Calu3 (cell line): ENCODE measurements at places on chromosomes 5 and 9. TPM values are rescaled to one million over a fixed set of nuclear protein-coding genes. Genes with fewer than 3 reads are reported as not detected.
A peak's percentile ranks its signal among the peaks of the same experiment; 100 is the strongest.

- H3K27me3 ChIP-seq, result no peaks in the 10 kb centered on the region
- H3K4me1 ChIP-seq, result no peaks in the 10 kb centered on the region
- DNase-seq, result no peak
- H3K27ac ChIP-seq, result no peak overlapping the region
- no peak overlapping the region for H3K4me3 ChIP-seq
These were observed 125.6 kb downstream of the ARL15 start for GRCh38 chr5:54184806-54185205.

DNA sequence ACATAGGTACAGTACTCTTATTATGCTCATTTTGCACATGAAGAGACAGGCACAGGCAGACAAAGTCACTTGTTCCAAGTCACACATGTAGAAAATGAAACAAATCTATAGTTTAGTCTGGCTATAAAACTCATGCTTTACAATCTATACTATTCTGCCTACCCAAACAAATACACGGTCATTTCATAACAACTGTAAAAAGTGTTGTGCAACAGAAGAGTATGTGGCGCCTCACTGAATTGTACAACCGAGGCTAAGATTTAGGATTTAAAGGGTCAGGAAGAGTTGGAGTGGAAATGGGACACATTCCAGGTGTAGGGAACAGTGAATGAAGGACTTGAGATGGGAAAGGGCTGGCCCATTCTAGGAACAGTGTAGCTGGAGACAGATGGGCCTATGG lies 82.9 kb upstream of the TRIO start:
- H3K36me3 ChIP-seq, result no peaks in the 10 kb centered on the region
- H3K4me3 ChIP-seq, result no peak overlapping the region

Gene TSPAN17
- total RNA-seq, result 66.3 and 67.7 TPM in 2 replicates

Gene NSUN2
- 90.7 and 91.2 TPM in 2 replicates for total RNA-seq

GRCh38 chr9:120080849-120081248 lies 499.1 kb downstream of the CDK5RAP2 start:
- no peaks in the 10 kb centered on the region for H3K4me1 ChIP-seq
- DNase-seq, result no peak
- H3K36me3 ChIP-seq, result no peaks in the 10 kb centered on the region
- H3K4me3 ChIP-seq, result no peak overlapping the region

DNA sequence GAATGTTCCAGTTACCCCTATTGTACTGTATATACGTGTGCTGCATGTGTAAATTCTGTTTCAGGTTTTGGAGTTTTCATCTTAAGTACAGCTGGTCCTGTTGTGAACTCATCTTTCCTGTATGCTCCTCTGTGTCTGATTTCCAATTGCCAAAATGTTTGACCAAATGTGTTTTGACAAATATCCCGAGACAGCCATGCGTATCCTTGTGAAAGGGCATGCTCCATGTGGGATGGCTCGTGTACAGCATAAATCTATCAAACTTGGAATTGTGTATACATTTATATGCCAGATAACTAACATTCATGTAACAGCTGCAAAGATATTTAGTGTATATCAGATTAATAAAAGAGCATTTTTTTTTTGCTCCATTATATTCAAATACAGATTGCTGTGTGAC lies 69.5 kb upstream of the IQGAP2 start:
- H3K27ac ChIP-seq, result no peak overlapping the region
- peaks cover 9% of the 10 kb centered on the region for H3K4me1 ChIP-seq
- no peaks in the 10 kb centered on the region for H3K36me3 ChIP-seq
- no peak for DNase-seq
- no peak overlapping the region for H3K4me3 ChIP-seq
- no peaks in the 10 kb centered on the region for H3K27me3 ChIP-seq

DNA sequence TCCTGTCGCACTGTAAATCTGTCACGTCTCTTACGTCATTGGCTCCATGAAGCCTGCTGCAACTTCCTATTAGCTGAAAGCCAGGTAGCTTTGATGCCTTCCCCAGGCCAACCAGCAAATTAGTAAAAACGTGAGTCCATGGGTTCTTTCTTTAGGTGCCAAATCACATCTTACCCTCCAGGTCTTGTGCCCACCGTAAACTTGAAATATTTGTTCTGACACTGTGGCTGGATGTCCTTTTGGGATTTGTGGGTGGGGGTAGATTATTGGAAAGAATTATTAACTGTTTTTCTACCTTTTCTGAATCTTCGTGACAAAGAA lies 172.8 kb downstream of the NR3C1 start:
- no peak overlapping the region for H3K4me3 ChIP-seq
- no peaks in the 10 kb centered on the region for H3K27me3 ChIP-seq
- H3K27ac ChIP-seq, result no peak overlapping the region
- no peak for DNase-seq
- H3K36me3 ChIP-seq, result peaks cover 8% of the 10 kb centered on the region
- H3K4me1 ChIP-seq, result peaks cover 50% of the 10 kb centered on the region

- H3K4me3 ChIP-seq, result no peak overlapping the region
- no peak for DNase-seq
- no peaks in the 10 kb centered on the region for H3K4me1 ChIP-seq
- no peaks in the 10 kb centered on the region for H3K36me3 ChIP-seq
- H3K27ac ChIP-seq, result no peak overlapping the region
These were observed 547.5 kb downstream of the ELAVL2 start for GRCh38 chr9:23278561-23278960.

- H3K4me1 ChIP-seq, result no peaks in the 10 kb centered on the region
- no peak overlapping the region for H3K4me3 ChIP-seq
- H3K36me3 ChIP-seq, result no peaks in the 10 kb centered on the region
- H3K27ac ChIP-seq, result no peak overlapping the region
- DNase-seq, result no peak
- peaks cover 42% of the 10 kb centered on the region for H3K27me3 ChIP-seq
These were observed 186.7 kb upstream of the DAPK1 start for GRCh38 chr9:87310827-87311523.

Gene PCDHB16
- total RNA-seq, result 0.35 and 0.66 TPM in 2 replicates

Gene PCDHGB3
- 1.2 and 1.6 TPM in 2 replicates for total RNA-seq

GRCh38 chr5:119327018-119327417 lies 28.8 kb upstream of the TNFAIP8 start:
- no peak overlapping the region for H3K4me3 ChIP-seq
- peaks cover 10% of the 10 kb centered on the region for H3K36me3 ChIP-seq
- H3K27me3 ChIP-seq, result no peaks in the 10 kb centered on the region
- DNase-seq, result no peak
- peaks cover 32% of the 10 kb centered on the region for H3K4me1 ChIP-seq
- no peak overlapping the region for H3K27ac ChIP-seq

Gene PCDHA3
- 0.10 and 0.31 TPM in 2 replicates for total RNA-seq

Gene FUT7
- not detected in 2 replicates for total RNA-seq

GRCh38 chr5:14415024-14415697 lies 166.4 kb upstream of the OTULINL start:
- peaks cover 61% of the 10 kb centered on the region for H3K36me3 ChIP-seq
- DNase-seq, result no peak
- H3K27ac ChIP-seq, result no peak overlapping the region
- no peaks in the 10 kb centered on the region for H3K27me3 ChIP-seq
- no peak overlapping the region for H3K4me3 ChIP-seq

GRCh38 chr9:77891128-77891800 lies 140.3 kb downstream of the GNAQ start:
- H3K27ac ChIP-seq, result no peak overlapping the region
- H3K4me3 ChIP-seq, result no peak overlapping the region
- DNase-seq, result no peak

Gene SOX30
- total RNA-seq, result 0.09 TPM in 1 of 2 replicates, not detected in the other

GRCh38 chr5:132181011-132181629 lies 46.5 kb downstream of the P4HA2 start:
- H3K27me3 ChIP-seq, result no peaks in the 10 kb centered on the region
- DNase-seq, result no peak
- no peak overlapping the region for H3K4me3 ChIP-seq
- H3K4me1 ChIP-seq, result peaks cover 11% of the 10 kb centered on the region
- H3K27ac ChIP-seq, result no peak overlapping the region

DNA sequence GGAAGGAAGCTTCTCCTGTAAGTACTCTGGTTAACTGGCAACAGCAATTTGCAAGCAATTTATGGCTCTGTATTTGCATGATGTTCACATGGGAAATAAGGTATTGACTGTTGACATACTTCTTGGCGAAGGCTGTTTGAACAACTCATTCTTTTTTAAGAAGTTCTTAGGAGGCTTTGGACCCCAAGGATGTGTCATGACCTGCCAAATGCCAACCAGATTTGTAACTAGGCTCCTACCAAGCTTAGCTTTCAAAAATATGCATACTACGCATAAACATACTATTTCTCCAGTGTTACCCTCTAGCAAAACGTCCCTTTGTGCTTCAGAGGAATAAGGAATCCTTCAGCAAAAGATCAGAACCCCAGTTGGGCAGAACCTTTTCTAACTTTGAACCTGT lies 165.2 kb upstream of the MSX2 start:
- no peaks in the 10 kb centered on the region for H3K4me1 ChIP-seq
- H3K27ac ChIP-seq, result no peak overlapping the region
- H3K36me3 ChIP-seq, result no peaks in the 10 kb centered on the region
- H3K4me3 ChIP-seq, result no peak overlapping the region
- DNase-seq, result no peak

DNA sequence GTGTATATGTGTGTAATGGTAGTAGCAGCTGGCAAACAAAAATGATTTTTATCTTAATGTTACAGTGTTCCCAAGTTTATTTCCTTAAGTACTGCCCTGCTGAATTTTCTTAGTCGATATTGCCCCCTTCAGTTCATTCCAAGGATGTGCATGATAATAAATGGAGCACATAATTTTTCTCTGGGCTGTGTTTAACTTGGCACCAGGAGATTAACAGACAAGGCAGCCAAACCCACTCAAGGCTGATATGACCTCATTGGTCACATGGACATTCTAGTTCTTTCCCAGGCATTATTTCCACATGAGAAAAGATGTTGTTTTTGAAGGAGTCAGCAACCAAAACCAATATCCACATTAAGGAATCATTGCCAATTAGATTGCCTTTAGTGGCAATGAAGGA lies 61.8 kb downstream of the COX7C start:
- H3K4me3 ChIP-seq, result no peak overlapping the region
- peak; percentile 15 for DNase-seq
- H3K27me3 ChIP-seq, result no peaks in the 10 kb centered on the region
- peaks cover 9% of the 10 kb centered on the region for H3K4me1 ChIP-seq
- H3K27ac ChIP-seq, result no peak overlapping the region
- H3K36me3 ChIP-seq, result no peaks in the 10 kb centered on the region

DNA sequence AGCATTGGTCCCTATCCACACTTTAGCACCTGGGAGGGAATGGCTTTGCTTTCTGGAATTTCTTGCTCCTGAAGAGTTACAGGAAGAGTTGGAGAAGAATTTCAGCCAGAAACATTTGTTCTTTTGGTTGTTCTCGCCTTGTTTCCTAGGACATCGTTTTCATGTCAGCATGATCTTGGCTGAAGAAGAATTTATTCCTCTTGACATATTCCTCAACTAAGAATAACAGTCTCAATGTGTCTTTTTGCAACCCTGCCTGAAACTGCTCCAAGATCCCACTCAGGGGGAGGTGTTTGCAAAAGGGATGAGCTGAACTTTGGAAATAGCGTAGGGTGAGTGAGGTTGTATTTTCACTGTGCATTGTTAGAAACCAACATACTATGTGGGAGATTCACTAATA lies 26.1 kb downstream of the MAMDC2 start:
- no peak overlapping the region for H3K4me3 ChIP-seq
- H3K36me3 ChIP-seq, result no peaks in the 10 kb centered on the region
- H3K4me1 ChIP-seq, result no peaks in the 10 kb centered on the region
- H3K27me3 ChIP-seq, result peaks cover 49% of the 10 kb centered on the region

DNA sequence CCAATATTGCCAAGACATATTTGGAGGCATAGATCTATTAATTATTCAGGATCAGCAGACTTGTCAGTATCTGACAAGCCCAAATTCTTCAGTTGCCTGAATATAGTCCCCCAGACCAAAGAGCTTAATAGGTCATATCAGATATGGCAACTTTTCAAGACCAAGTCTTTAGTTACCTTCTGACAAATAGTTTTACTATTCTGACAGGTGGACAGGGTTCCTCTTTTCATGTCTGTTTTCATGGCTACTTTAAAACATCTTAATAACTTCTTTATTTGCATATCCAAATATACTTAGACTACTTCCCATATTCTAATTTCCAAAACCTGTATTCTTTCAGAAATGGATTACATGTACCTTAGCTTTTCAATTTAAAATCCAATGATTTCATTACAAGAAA lies 65.4 kb downstream of the AUH start:
- H3K4me3 ChIP-seq, result no peak overlapping the region
- DNase-seq, result no peak
- no peak overlapping the region for H3K27ac ChIP-seq
- peaks cover 8% of the 10 kb centered on the region for H3K4me1 ChIP-seq
- no peaks in the 10 kb centered on the region for H3K36me3 ChIP-seq
- H3K27me3 ChIP-seq, result no peaks in the 10 kb centered on the region

Gene IFNB1
- 0.42 and 0.61 TPM in 2 replicates for total RNA-seq

Gene PROB1
- 1.9 and 2.4 TPM in 2 replicates for total RNA-seq

- H3K36me3 ChIP-seq, result peaks cover 64% of the 10 kb centered on the region
- H3K4me3 ChIP-seq, result peak overlapping the region; percentile 94
- H3K27ac ChIP-seq, result peak overlapping the region; percentile 89
- peaks cover 18% of the 10 kb centered on the region for H3K4me1 ChIP-seq
These were observed 1.7 kb upstream of the EFNA5 start for GRCh38 chr5:107672211-107673038.

- peak; percentile 50 for DNase-seq
- H3K27me3 ChIP-seq, result no peaks in the 10 kb centered on the region
- no peak overlapping the region for H3K27ac ChIP-seq
- no peaks in the 10 kb centered on the region for H3K4me1 ChIP-seq
- H3K4me3 ChIP-seq, result no peak overlapping the region
These were observed 39.1 kb downstream of the FBN2 start for GRCh38 chr5:128498844-128499455.

Gene OR1J2
- not detected in 2 replicates for total RNA-seq

GRCh38 chr5:20098694-20099093 lies 110.7 kb upstream of the CDH18 start:
- H3K36me3 ChIP-seq, result no peaks in the 10 kb centered on the region
- H3K27ac ChIP-seq, result no peak overlapping the region
- DNase-seq, result no peak
- H3K4me1 ChIP-seq, result no peaks in the 10 kb centered on the region
- H3K4me3 ChIP-seq, result no peak overlapping the region

- H3K36me3 ChIP-seq, result no peaks in the 10 kb centered on the region
- no peaks in the 10 kb centered on the region for H3K4me1 ChIP-seq
- no peak overlapping the region for H3K4me3 ChIP-seq
- no peak overlapping the region for H3K27ac ChIP-seq
- no peaks in the 10 kb centered on the region for H3K27me3 ChIP-seq
These were observed 591.6 kb upstream of the SGCD start for GRCh38 chr5:155735388-155735787.

Gene SHOC1
- not detected in 2 replicates for total RNA-seq

DNA sequence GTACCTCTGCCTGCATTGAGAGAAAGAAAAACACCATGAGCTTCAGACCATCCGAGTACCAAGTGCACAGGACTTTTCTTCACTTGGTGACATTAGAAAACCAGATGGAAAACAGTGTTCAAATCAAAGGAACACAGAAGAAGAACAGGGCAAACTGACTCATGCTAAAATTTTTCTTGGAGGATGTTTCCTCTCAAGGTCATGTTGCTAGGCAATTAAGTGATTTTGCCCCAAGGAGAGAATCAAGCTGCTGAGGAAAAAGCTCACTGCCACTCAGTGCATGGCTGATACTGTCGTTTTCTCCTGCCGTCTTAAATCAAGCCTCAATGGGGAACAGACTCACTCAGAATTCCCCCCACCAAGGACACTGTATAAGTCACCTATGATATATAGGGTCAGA lies 57.9 kb upstream of the SIMC1 start:
- H3K27me3 ChIP-seq, result peaks cover 96% of the 10 kb centered on the region
- no peak overlapping the region for H3K4me3 ChIP-seq
- H3K36me3 ChIP-seq, result no peaks in the 10 kb centered on the region
- H3K4me1 ChIP-seq, result no peaks in the 10 kb centered on the region
- no peak overlapping the region for H3K27ac ChIP-seq

Gene RNF130
- 27.0 and 34.0 TPM in 2 replicates for total RNA-seq
